ENCODE measurements at places on chromosomes 16 and 17.

DNA sequence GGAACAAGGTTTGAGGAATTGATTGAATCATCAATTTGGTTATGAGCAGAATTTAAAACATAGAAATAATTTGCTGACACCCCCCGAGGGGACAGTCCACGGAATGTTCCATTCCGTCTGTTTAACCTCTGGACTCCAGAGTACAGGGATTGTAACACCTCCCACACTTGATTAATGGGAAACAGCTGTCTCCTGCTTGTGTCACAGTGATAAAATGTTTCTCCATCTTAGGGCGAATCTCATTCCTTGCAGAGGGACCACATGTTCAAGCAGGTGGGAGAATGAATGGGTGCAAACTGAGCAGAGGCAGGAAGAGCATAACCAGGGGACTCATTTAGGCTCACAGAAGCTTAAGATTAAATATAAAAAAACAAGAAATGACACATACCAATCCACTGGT is 249.5 kb upstream of the RBFOX1 start:
- no peak for DNase-seq

GRCh38 chr17:74812109-74813009 is 36.2 kb upstream of the NAT9 start:
- no peak for DNase-seq

- no peak for DNase-seq
Observed at GRCh38 chr16:85615014-85615851, 2.1 kb downstream of the GSE1 start.

DNA sequence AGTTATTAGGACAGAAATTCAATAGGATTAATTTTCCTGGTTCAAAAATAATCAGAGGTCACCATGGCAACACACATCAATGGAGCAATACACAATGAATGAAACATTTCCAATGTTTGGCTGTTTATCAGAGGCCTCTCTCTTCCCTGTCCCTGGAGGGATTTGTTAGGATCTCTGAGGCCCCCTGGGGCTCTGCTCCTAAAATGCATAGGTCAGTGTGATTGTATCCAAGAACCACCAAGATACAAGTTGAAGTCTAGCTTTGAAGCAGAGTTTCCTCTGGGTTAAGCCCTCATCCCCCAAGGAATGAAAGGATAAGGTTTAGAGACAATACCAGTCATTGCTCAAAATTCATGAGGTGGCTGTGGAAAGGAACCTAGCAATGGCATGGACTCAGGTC is 561.2 kb upstream of the C16orf82 start:
- DNase-seq: no peak

DNA sequence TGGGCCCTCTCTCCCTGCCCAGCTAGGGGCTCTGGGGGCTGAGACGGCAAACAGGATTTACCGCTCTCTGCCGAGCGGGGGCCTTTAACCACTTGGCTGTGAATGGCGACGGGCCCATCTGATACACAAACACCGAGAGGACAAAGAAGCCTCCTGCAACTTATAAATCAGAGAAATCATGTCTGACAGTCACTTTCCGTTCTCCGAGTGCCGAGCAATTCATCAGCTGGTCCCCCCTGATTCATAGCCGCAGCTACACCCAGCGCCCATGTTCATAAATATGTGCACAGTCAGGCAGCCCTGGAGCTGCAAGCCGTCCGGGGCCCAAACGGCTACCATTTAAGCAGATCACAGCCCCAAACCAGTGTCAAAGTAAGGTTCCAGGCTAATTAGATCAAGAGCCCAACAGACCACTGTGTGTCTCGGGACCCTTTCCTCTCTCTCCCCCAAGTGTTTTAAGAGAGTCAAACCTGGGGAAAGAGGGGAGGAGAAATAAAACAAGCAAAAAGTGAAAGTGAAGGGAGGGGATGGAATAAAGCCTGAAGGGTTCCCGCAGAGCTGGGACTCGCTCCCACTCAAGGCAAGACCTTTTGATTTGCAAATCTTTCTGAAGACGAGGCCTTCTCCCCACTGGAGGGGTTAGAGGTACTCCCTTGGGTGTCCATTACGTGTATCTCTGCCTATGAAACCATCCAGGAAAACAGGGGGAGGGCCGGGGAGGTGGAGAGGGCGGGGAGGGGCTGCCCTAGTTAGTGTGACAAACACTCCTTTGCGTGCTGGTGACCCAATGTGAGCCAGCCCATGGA is 154.7 kb downstream of the C16orf78 start:
- DNase-seq: no peak

- DNase-seq: no peak
Observed at GRCh38 chr17:64964796-64965195, 45.5 kb upstream of the LRRC37A3 start.

- DNase-seq: no peak
Observed at GRCh38 chr17:67639979-67640378, 77.8 kb upstream of the NOL11 start.

DNA sequence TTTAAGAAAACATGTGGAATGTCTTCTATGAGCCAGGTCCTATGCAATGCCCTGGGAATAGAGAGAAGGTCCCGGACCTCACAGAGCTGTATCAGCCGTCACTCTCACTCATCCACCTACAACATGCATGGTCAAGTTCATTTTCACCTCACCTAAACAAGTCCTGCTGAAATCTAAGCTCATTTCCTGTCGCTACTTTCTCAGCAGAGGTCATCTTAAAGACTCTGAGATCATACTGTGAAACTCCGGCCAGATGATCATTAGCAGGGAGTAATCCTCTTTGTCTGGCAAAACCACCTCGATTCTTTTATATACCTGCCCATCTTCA is 66.2 kb upstream of the LYRM9 start:
- DNase-seq: no peak

DNA sequence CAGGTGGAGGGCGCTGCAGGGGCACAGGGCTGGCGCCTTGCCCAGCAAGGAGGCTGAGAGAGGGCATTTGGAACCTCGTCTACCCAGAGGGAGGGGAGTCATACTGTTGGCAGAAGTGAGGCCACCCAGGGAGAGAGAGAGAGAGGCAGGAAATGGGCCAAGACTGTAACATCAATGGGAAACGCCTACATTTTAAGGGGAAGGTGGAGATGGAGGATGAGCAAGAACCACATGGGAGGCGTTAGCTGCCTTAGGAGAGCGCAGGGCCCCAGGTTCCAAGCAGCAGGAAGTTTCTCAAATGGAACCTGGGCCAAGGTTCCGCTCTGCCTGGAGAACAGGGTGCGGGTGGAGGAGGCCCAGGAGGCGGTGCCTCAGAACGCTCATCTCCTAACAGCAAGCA is 2.7 kb upstream of the WFDC1 start:
- DNase-seq: no peak

GRCh38 chr17:61461586-61461966 is 9.4 kb downstream of the TBX4 start:
- no peak for DNase-seq

DNA sequence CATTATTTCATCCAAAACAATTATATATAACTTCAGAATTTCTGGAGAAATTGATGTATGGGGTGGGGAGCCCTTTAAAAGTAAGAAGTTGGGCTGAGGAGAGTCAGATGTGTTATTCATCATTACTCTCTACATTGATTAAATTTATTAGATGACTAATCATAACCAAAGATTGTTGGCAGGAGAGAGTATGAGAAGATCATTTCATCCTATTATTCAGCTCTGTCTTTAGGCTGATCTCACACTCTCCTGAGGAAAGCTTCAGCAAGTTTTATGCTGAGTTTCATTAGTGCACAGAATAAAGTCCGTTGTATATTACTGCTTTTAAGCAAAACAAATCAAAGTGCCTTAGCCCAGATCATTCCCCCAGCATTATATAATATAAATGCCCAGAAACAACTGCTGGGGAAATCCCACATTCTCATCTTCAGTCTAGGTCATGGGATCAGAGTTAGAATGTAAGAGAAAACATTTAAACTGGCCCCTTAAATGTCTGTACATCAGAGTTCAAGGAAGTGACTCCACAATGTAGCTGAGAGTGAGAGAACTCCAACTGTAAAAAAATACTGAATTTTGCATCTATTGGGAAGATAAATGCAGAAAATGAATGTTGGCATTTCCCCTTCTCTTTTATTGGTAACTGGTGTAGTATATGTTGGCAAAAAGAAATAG is 130.1 kb upstream of the HLF start:
- no peak for DNase-seq

- DNase-seq: no peak
Observed at GRCh38 chr17:73566905-73567782, 77.1 kb downstream of the SDK2 start.

GRCh38 chr16:85863384-85863774 is 35.6 kb upstream of the IRF8 start:
- no peak for DNase-seq

DNA sequence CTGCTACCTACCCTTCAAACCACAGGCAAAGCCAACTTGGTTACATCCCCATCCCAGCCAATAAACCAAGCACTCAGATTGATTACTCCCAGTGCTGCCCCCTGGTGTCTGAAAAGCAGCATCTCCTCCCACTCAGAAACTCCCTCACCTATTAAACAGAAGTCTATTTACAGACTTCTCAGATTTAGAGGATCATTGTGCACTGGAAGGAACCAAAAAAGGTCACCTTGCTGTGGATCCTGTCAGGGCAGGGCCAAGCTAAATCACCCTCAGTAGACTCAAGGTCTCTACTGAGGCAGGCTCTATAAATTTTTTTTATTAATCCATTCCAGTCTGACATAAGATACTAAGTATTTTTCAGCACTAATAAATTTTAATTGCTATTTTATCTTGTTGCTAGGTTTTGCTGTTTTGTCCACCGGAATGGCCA is 17.6 kb downstream of the HIGD1B start:
- peak; percentile 42 for DNase-seq
